NCI-H446 treated with DMSO at 0.1 percent for 48 hours (cell line): ENCODE measurements at places on chromosomes 2 and 18.

- no peak for DNase-seq
These were observed 427.6 kb downstream of the BCL11A start for GRCh38 chr2:60125611-60126426.

DNA sequence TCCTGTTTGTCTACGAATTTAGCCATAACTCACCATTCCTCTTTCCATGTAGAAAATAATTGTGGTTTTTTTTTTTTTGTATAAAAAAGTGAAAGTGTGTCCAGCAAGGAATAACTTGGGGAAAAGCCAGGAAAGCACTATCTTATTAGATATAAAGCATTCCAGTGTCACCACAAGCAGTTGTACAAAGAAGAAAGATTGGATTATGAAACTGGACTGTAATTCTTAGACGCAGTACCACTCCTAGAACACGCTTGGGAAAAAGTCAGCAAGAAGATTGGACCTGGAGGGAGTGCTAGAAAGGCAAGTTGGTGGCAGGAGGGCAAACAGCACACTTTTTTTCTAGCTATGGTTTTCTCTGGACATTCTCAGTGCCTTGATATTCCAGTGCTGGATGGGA, 186.7 kb downstream of the PARD3B start:
- no peak for DNase-seq

- no peak for DNase-seq
These were observed 106.9 kb downstream of the HDAC4 start for GRCh38 chr2:239293775-239294430.

- no peak for DNase-seq
These were observed 486 bp upstream of the GPR39 start for GRCh38 chr2:132415915-132416722.

DNA sequence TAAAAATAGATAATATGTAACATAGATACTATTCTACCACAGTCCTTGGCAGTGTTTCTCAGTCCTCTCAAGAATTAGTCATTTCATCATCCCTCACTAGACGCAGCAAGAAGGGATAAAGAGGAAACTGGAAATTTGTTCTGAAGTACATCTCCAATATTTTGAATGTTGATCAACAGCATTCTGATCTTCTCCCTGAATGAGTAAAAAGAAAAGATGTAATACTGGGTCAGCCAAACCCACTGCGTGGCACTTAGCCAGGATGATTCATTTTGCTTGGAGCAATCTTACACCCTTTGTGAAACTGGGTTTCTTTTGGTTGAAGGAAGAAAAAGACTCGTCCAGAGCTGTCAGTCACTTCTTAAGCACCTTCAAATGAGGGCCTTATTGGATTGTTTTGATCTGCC, 54.1 kb downstream of the TAF1B start:
- DNase-seq, result peak; percentile 85

GRCh38 chr2:98731894-98732349, 990 bp upstream of the MGAT4A start:
- DNase-seq, result no peak

DNA sequence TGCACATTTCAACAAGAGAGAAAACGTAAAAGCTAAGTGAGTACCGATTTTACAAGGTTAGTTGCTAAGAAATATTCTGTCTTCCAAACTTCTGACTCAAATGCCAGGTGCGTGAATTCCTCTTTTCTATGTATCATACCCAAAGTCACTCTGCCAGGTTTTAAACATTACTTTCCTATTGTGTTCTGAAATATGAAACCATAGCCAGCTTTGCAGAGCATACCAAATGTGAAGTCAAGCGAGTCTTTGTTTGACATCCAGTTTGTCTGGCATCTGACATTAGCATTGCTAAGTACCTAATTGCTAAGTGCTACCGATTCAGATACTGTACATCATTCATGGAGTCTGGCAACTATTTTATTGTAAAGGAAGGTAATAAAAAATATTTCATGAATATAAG, 321.9 kb upstream of the GALNT5 start:
- DNase-seq, result peak; percentile 34

- peak; percentile 1 for DNase-seq
These were observed 52.6 kb downstream of the COL6A3 start for GRCh38 chr2:237361194-237362004.

GRCh38 chr2:19138264-19138825, 220.1 kb downstream of the OSR1 start:
- no peak for DNase-seq

DNA sequence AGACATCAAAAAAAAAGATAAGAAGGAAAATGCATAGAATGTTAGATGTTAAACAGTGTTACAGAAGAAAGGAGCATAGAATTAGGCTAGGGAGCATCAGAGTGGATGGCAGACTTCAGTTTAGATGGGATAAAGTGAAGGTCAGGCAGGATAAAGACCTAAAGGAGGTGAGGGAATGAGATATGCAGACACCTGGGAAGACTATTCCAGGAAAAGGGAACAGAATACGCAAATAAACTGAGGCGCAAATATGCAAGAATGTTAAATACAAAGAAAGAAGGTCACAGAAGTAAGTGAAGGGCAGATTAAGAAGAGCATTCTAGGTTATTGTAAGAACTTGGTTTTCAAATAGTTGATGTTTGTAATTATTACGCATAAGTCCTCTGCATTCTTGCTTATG, 116.3 kb upstream of the REG3A start:
- DNase-seq, result no peak

GRCh38 chr18:39205565-39206195, 1640.1 kb upstream of the CELF4 start:
- DNase-seq, result no peak

- DNase-seq, result no peak
These were observed 12.7 kb downstream of the TTC39C start for GRCh38 chr18:24027156-24027827.

DNA sequence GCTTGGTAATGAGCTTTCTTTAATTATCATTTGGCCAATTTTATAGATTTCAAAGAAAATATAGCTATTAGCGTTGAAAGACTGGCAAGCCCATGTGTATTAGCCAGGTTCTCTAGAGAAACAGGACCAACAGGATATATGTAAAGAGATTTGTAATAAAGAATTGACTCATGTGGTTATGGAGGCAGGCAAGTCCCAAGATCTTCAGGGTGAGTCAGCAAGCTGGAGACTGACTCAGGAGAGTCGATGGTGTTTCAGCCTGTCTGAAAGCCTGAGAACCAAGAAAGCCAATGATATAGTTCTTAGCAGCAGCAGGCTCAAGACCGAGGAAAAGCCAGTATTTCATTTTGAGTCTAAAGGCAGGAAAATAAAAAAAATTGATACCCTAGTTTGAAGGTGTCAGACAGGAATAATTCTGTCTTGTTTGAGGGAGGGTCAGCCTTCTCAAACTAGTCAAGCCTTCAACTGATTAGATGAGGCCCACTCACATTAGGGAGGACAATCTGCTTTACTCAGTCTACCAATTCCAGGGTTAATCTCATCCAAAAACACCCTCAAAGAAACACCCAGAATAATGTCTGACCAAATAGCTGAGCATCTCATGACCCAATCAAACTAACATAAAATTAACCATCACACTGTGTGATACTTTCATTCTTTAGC, 78.3 kb upstream of the CRIM1 start:
- DNase-seq, result no peak

- no peak for DNase-seq
These were observed 139.6 kb downstream of the CTIF start for GRCh38 chr18:48678237-48679115.

DNA sequence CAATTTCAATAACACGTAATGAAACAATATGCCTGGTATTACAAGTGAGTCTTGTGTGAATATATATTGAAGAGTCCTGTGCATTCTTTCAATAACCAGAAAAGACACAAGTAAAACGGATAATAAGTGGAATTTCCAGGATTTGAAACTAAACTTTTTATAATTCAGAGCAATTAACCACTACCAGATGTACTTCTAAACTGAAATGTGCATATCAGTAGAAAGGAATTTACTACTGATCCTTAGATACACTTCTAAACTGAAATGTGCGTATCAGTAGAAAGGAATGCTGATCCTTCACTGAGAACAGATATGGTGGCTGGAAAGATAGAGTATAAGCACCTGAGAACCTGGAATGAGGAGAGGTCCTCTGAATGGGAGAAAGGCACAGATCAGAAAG, 470.9 kb upstream of the SPHKAP start:
- no peak for DNase-seq

- no peak for DNase-seq
These were observed 98.5 kb downstream of the MCFD2 start for GRCh38 chr2:46816846-46817726.

GRCh38 chr2:240254337-240255164, 114.1 kb upstream of the OTOS start:
- DNase-seq, result no peak

DNA sequence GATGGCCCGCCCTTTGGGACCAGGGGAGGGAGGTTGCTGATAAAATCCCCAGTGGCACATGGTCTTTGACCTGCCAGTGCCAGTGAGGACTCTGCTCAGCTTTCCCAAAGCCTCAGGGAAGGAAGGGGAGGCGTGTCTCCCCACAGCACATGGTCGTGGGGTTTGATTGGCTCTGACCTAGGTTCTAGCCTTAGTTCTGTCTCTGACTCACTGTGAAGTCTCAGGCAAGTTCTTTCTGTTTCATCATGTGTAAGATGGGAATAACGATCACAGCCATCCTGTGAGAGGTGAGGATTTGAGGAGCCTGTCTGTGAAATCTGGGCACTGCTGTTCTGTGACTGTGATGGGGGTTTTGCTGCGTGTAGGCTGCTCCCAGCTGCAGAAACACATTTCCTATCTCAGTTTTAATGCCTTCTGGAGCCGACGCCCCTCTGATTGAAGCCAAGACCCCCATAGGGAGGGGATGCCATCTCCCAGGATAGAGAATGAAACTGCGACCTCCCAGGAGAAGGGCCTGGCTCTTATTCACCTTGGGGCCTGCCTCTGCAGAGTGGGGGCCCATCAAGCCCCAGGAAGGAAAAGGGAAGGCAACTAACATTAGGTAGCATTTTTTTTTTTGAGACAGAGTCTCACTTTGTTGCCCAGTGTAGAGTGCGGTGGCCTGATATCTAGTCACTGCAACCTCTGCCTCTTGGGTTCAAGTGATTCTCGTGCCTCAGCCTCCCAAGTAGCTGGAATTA, 84.0 kb downstream of the DDX1 start:
- DNase-seq, result no peak

- DNase-seq, result no peak
These were observed 204.5 kb downstream of the ARL4C start for GRCh38 chr2:234292205-234292961.

- no peak for DNase-seq
These were observed 535.3 kb upstream of the SYT4 start for GRCh38 chr18:43812627-43813026.

DNA sequence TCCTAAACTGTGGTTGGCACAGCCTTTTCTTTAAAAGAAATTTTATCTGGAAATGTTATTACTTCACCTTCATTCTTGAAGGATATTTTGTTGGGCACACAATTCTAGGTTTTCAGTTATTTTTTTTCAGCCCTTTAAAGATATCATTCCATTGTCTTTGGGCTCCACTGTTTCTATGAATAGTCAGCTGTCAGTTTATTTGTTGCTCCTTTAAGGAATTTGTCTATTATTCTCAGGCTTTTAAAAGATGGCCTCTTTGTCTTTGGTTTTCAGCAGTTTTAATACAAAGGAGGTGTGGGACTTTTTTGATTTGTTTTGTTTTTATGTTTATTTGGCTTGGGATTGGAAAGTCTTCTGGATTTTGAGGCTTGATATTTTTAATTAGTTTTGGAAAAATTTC, 61.8 kb downstream of the VAPA start:
- DNase-seq, result no peak

DNA sequence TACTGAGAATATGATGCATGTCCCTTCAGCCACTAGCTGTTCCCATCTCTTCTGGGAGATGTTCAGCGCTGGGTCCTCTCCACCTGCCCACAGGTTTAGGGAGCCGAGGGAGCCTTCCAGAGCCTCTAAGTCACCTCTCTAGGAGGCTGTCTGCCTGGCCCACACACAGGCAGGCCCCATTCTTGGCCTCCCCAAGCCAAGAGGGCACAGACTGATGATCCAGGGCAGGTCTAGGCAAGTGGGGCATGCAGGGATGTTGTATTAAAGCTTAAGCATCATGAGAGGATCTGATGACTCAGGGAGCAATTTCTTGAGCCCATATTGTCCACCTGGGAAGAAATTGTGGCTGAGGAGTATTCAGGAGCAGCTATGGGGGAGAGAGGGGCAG, 19.9 kb downstream of the TMSB10 start:
- DNase-seq, result no peak

DNA sequence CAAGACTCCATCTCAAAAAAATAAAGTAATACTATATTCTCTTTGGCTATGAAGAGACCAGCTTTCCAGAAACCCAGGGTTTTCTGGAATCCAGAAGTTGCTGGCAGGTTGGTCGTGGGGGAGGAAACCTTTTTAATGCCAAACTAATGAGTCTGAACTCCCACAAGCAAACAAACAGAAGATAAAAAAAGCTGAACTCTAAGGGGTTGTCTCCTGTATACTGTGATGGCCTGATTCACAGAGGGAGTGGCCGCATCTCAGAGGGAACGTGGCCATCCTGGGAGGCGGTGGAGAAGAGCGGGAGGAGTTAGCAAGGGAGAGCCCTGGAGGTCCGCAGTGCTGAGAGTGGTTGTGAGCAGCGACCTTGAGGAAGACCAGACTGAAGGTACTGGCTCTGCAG, 36.1 kb downstream of the LIMS1 start:
- DNase-seq, result no peak

DNA sequence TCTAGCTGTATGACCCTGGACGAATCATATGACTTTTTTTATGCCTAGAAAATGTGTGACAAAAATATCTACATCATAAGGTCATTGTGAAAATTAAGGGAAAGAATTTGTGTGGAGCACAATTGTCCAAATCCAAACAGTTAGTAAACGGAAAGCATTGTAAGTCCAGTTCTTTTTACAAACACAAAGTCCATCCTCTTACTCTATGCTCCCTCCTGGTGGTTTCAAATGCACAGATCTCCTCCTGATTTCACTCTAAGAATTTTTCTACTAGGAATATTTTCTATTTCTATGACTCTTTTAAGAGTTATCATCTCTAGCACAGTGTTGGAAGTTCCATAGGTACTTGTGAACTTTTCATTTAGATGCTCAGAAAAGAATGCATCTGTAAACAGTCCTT, 125.2 kb upstream of the ARL5A start:
- no peak for DNase-seq

- peak; percentile 65 for DNase-seq
These were observed 41.2 kb upstream of the DAPL1 start for GRCh38 chr2:158753641-158754611.

GRCh38 chr18:54717673-54718407, 110.4 kb upstream of the RAB27B start:
- no peak for DNase-seq
